M059J (cell line): ENCODE measurements at places on chromosomes 11 and 22.

DNA sequence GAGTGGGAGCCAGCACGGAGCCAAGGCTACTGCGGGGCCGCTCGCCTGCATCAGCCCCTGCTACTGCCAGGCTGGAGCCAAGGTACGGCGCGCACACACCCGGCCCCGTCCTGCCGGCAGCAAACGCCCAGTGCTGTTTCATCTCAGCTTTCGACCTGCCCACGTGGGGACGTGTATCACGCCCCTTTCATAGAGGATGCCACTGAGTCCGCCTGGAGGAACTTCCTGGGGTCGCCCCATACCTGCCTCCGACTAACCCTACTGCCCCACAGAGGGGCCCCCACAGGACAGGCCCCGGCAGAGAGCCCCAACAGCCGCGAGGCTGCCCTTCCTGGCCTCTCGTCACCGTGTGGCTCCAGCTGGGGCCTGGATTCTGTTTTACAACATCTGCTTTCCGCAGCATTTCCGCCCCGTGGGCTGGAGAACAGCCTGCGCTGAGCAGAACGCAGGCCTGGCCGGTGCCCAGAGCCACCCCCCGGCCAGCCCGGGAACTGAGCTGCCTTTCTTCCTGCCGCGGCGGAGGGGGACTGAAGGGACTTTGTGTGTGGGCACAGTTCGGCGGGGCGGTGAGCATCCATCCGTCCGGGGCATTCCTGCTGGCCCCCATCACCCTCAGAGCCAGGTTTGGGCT, 22.9 kb upstream of the ARHGAP8 start:
- DNase-seq: peak; percentile 32

DNA sequence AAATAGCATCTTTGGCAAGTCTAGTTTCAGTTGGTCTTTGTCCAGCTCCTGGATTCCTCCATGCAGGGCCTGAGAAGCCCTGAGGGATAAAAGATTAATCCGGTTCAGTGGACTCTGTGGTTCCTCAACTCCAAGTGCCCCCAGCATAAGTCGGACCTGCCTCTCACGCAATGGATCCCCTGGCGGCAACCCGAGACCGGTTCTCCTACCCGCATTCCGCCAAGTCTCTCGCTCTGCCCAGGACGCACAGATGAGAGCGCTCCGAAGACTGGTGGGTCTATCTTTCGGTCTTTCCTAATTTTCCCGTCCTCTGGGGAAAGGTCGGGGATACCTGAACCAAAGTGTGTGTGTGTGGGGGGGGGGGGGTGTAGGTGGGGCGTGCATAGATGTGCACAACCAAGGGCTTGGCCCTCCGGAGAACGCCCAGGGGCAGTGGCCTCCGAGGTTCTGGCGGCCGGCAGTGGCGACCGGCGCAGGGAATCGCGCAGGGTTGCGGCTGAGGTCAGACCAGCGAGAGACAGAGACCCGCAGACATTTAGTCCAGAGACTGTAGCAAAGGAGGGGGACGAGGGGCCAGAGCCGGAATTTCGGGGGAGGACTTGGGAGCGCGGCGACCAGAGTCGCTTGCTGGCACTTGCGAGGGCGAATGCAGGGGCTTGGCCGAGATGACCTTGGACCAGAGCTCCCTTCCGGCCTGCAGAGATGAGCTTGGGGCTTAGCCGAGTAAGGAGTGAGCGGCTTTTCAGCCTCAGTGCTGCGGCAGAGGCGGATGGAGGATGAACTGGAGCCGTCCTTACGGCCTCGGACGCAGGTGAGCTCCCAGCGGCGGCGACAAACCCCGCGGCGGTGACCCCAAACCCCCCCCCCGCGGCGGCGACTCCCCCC, 712 bp upstream of the SLC2A11 start:
- DNase-seq: peak; percentile 97

- peak; percentile 46 for DNase-seq
These were observed 48.2 kb downstream of the MORC2 start for GRCh38 chr22:30920407-30920806.

DNA sequence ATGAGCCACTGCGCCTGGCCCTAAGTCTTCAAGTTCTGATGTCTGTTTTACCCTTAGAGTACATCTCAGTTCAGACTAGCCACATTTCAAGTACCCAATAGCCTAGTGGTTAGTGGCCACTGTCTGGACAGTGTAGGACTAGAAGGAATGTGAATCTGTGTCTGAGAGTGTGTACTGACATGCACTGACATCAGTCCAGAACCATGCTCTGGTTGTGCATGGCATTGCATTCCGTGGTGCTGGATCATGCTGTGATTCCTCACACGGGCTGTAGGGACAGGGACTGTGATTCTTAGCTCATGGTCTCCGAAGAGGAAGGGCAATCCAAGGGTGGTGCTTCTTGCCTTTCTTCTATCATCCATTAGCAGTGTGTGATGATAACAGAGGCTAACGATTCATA, 41.1 kb downstream of the AMOTL1 start:
- DNase-seq: no peak

DNA sequence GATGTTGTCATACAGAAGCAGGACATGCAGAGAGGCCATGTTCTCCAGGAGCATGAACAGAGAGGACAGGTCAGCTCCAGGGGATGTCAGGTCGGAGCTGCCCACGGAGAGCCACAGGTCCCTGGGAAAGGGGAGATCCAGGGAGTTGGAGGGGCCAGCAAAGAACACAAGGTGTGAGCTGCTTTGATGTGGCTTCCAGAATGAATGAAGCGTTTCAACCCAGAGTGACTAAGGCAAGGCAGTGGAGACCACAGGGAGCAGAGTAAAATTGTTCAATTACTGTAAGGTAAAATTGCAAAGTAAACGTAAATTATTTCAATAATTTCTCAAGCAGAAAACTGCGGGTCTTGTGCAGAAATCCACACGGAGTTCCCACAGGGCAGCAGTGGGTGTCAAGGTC, 5.6 kb upstream of the SCGB2A1 start:
- DNase-seq: no peak

DNA sequence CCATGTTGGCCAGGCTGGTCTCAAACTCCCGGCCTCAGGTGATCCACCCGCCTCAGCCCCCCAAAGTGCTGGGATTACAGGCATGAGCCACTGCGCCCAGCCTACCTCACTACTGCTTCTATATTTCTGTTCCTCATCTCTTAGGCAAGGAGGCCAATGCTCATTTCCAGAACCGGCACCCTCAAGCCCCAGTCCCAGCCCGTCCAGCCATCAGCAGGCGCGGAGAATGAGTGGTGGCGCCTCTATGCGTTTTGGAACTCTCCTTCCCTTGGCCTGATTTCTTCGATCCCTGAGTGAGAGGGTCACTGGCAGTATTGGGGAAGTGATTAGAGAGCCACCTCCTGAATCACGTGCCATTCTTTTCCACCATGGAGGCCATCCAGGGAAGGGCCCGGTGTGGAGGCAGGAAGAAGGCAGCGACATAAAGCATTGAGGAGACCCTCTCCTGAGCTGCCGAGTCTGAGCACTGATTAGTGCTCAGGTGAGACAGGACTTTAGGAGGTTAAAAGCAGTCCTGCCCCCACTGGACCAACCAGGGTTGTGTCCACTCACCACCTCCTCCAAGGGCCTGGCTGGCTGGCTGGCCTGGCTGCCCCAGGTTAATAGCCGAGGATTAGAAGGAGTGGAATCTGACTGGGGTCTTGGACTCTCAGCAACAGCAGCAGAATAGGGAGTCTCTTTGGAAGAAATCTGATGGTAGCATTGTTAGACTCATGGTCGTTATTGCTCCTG, 8.7 kb downstream of the GRIK4 start:
- DNase-seq: no peak

- no peak for DNase-seq
These were observed 29.9 kb downstream of the PIWIL3 start for GRCh38 chr22:24744638-24745037.

DNA sequence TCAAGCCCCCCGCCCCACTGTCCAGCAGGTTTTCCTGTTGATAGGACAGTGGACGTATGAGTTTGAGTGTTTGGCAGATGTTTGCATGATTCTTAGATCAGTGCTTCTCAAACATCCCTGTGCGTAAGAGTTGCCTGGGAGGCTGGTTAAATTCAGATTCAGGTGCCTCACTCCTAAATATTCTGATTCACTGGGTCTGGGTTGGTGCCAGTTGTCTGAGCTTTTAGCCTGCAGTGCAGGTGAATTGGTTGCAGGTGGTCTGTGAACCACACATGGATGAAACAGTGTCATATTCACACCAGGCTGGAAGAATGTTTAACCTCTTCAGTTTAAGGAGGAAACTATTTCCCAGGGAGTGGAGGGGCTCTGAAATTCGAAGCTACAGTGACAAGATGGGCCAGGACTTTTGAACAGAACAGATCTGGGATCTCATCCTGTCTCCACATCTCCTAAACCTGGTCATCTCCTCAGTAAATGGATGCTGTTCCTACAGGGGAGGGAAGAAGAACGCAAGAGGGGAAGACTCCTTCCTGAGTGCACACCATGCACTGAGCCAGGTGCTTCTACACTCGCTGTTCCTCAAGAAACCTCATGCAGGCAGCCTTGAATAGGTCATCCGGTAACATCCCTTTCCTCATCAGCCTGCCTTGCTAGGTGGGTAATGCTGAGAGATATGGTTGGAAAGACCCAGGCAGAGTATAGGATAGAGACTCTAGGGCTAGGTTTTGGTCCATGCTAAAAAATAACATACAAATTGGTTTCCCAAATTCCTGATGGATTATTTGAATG, 47.8 kb downstream of the TEAD1 start:
- DNase-seq: no peak

GRCh38 chr22:35477911-35478582, 62.6 kb upstream of the RASD2 start:
- DNase-seq: peak; percentile 96

DNA sequence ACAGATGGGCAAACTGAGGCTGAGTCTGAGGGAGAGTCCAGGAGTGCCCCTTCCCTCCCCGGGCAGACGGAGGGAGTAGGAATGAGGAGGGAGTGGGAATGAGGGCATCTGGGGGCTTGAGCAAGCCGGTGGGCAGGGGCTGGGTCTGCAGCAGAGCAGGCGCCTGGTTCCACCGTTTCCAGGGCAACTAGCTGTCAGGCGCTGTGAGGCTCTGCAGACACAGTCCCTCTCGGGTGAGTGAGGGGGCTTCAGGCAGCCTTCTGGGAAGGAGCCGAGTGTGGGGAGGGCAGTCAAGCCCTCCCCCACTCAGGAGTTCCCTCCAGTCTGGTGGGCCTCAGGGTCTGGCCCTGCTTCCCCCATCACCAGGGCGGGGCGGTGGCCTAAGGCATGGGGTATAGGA, 19.0 kb downstream of the TMEM258 start:
- DNase-seq: no peak

GRCh38 chr11:18304745-18305144, 17.2 kb downstream of the HPS5 start:
- DNase-seq: no peak

GRCh38 chr11:28939381-28939780, 831.2 kb downstream of the METTL15 start:
- DNase-seq: peak; percentile 53

DNA sequence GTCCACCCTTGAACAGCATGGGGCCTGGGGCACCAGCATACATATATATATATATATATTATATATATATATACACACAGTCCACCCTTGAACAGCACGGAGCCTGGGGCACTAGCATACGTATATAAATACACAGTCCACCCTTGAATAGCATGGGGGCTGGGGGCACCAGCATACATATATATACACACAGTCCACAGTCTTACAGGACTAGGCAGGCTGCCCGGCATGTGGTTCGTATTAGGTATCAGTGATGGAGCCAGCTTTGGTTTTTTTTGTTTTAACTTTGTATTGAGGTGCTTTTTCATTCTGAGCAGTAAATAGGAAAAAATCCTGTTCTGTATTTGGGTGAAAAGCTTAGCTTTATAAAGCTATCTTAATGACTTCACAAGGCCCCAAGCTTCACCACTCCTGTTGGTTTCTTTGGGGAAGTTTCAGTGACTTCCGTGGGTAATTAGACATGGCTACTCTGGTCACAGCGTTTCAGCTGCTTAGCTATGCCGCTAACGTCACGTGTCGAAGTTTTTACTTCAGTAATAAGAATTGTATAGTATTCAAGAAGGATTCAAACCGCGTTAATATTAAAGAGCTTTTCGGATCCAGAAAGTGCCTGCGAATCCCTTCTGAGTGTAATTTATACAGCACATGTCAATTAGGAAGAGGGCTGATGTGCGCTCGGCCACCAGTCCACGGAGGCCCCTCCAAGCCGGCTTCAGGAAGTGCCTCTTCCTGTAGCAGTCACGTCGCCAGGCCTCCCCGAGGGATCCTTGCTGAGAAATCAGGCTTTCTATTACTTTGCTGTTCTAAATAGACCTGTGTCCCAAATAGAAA, 179.7 kb downstream of the TBC1D22A start:
- no peak for DNase-seq

DNA sequence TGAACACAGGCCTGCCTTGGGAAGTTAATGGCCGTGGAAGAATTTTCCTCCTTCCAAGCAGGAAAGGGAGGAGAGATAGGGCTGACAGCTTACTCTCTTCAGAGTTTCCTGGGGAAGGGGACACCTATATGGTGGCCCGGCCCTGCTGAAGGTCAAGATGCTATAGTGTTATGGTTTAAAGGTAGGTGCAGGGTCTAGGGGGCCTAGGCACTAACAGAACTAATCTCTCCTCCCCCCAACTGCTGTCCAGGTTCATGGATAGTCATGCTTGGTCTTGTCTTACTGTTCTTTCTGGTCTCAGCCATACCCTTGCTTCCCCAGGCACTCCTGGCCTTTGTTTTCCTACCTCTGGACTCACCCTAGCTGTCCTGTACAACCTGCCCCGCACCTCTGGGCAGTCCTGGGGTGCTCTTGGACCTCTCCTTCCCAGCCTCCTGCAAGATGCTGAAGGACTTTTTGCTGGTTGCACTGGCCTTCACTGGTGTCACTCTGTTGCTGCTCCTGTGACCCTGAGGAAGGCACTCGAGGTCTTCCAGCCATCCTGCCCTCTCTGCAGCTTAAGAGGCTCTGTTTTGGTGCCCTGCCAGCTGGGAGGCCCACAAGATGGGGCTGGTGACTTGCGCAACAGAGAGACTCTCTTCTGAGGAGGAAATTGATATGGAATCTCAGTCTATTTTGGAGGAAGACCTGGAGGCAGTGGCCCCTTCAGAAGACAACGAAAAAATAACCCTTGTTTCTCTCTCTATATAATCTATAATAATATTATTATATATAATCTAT, 17.9 kb downstream of the SEC14L3 start:
- peak; percentile 28 for DNase-seq

- peak; percentile 32 for DNase-seq
These were observed 666 bp downstream of the PDGFB start for GRCh38 chr22:39244136-39244495.

GRCh38 chr11:76077575-76078150, 128.6 kb downstream of the WNT11 start:
- DNase-seq: peak; percentile 8

- DNase-seq: peak; percentile 18
These were observed 689 bp downstream of the RAB39A start for GRCh38 chr11:107928767-107929507.

DNA sequence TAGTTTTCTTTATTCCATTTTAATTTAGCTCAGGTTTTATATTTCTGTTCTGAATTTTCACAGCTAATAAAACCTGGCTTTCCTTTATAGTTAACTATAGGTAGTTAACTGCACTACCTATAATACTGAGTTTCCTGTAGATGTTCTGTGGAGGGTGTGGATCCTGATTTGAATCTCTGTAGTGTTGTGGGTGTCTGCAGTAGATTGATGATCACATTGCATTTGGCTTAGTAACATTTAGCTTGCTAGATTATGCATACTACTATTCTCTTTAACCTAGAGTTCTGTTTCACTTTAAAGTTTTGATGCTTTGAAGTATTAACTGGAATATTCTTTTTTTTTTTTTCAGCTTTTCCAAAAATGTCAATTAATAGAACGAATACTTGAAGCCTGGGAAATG, 110.1 kb downstream of the PPP6R3 start:
- DNase-seq: no peak
